ENCODE measurements at places on chromosomes 2 and 18.

DNA sequence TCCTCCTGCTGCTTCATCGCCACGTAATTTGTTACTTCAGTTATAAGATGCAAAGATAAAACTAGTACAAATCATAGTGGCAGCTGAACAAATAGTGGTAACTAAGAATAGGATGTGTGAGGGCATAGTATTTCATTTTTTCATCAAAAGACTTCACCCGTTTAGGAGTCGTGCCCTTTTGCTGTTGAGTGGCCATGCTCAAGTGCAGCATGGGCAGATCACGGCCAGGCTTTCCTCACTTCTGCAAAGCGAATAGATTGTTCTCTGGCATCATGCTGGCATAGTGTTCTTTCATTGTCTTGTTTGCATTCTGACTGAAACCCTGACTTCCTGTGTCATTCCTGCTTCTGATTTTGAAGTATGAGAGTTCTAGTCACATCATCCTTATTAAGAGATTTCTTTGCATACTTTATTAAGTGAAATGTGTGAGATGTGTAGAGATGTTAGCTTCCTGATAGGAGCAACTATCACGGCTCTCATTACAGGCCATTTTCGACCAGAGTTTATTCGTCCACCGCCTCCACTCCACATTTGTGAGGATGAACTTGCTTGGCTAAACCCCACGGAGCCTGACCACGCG, 11.8 kb downstream of the CNOT11 start:
- no peak for DNase-seq

DNA sequence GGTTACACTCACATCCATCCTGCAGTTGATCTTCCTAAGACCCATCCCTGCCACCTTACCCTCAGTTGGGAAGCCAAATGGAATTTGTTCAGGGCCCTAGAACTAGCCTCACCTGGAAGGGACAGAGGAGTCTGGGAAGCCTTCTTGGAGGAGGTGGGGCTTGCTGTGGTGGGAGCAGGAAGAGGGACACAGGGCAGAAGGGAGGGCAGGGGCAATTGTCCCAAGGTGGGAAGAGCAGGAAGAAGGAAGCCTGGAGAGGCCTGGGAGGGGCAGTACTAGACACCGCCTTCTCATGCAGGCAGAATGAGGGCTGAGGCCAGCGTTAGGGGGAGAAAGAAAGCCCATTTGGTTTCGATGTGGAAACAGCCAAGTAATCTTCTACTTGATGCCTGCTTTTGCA, 34.1 kb upstream of the ASPRV1 start:
- no peak for DNase-seq

DNA sequence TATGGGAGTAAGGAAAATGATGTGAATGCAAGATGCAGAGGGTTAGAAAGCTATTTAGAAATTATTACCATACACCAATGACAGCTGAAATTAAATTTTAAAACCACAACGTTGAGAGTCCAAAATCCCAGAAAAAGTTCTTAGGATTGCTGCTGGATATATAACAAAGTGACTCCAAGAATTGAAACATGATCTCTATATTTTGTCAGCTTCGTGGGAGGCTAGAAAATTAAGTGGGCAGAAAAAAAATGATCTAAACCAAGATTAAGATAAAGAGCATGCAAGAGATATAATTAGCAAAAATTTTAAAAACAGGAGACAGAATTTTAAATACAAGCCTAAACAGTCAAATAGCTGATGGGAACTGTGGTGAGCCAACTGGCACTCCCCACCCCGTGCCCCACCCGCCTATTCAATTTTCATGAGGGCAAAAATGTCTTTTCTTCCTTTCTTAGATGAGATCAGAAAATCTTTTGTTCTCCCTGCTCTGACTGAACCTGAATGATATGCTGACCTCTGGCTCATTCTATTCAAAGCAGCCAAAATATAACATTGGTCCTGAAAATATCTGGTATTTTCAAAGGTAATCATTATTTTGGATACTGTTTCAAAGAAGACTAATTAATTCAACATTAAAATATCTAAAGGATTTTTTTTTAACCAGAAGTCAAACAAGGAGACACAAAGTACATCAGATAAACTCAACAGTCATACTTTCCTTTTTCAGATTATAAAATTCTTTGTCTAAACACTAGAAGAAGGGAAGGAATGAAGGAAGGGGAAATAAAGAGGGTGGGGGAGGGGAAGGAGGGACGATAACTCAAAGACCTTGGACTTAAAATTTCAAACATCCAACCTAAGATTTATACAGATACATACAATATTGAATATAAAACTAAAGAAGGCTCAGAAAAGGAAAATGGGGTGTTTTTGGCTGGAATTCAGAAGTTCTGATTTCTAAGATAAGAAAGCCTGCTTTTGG, 12.2 kb downstream of the KANSL3 start:
- DNase-seq = no peak

DNA sequence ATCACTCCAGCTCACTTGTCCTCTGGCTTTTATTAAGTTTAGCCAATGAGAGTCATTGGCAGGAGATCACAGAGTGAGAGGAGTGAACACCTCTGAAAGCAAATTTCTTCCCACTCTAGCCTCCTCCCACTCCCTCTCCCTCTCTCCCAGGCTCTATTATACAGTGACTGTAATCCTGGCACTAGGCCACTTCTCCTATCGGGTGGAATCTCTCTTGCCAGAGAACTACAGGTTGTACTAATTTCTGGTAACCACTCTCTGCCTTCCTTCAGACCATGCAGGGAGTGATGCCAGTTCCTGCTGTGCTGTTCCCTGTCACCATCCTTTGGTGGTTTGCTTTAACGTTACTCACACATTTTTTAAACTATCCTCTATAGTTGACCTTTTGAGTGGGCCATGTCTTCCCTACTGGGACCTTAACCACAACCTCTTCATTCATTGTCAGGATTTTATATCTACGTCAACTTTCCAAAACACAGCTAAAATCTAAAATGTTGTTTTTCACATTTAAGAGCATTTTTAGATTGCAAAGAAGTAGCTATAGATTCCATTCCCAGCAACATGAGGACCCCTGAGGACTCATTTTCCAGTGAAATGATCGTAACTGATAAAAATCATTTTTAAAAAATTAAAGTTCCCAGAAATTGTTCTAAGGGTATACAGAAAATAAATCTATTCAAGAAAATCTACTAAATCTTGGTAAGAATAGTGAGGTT, 217.1 kb downstream of the MREG start:
- no peak for DNase-seq

GRCh38 chr18:13618760-13619438, 107.5 kb downstream of the FAM210A start:
- no peak for DNase-seq

DNA sequence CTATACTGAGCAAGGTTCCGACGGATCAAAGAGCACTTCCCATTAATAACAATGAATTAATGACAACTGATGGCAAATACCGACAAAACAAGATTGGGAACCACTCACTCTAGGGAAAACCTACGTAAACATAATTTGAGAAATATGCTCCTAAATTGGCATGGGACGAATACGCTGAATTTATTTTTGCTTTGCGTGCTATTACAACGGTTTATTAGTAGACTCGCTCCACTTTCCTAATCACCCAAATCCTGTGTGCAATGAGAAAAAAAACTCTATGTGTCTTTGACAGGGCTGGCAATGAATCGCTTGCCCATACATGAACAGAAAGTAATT, 536 bp upstream of the SLC25A12 start:
- no peak for DNase-seq

GRCh38 chr18:3525870-3526420, 76.0 kb downstream of the TGIF1 start:
- no peak for DNase-seq

DNA sequence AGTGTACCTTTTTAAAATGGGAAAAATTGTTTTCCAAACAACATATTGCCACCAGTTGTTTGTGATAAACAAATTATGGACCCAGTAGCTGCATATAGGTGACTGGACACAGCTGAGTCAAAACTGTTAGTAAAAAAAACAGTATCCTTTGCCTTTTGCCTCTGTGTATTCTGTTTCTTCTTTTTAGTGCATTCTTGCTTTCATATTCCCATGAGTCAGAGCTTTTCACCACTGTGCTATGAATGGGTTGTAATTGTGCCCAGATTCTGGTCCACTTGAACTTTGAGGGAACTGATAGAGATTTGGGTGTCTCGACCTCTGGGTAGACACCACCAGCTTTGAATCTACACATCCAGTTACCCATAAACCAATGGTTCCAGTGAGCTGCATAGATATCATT, 1441.9 kb upstream of the ZEB2 start:
- DNase-seq = no peak

DNA sequence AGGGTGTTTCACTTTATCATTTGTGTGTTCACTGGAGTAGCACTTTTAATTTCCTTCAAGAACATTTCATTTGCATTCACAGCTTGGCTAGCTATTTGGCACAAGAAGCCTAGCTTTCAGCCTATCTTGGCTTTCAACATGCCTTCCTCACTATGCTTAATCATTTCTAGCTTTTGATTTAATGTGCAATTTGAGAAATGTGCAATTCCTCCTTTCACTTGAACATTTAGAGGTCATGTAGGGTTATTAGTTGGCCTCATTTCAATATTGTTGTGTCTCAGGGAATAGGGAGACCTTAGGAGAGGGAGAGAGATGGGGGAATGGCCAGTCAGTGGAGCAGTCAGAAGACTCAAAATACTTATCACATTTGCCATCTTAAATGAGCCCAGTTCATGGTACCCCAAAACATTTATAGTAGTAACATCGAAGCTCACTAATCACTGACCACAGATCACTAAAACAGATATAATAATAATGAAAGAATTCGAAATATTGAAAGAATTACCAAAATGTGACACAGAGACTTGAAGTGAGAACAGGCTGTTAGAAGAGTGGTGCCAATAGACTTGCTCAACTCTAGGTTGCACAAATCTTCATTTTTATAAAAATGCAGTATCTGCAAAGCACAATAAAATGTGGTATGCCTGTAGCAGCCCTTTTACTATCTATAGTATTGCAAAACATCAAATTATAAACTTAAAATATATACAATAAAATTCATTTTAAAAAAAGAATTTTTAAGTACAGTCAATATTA, 561.2 kb downstream of the METTL4 start:
- DNase-seq = no peak

GRCh38 chr2:237219826-237220225, 134.1 kb downstream of the COPS8 start:
- no peak for DNase-seq

- no peak for DNase-seq
These were observed 153.5 kb upstream of the PGAP1 start for GRCh38 chr2:197079832-197080555.
